T47D (cell line): ENCODE measurements at places on chromosomes 11 and 22.
A peak's percentile ranks its signal among the peaks of the same experiment; 100 is the strongest.

DNA sequence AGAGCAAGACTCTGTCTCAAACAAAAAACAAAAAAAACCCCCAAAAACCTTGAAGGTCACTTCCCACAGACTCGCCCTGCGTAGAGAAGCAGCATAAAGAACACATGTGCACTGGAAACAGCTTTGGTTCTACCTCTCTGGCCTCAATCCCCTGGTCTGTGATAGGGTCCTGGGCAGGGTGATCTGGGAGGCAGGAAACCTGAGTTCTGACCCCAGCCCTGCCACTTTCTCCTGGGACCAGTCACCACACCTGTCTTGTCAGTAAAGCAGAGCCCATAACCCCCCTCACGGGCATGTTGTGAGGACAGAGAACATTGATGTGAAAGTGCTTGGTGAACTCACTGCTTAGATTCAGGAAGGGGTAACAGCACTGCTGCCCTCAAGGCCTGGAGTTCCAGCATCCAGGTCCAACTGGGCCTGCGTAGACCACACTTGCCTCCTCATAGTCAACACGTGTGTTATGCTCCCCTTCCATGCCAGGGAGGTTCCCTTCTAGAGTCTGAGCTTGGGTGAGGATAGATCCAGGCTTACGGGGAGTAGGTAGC is 11.4 kb downstream of the UCP2 start:
- no peak for DNase-seq

DNA sequence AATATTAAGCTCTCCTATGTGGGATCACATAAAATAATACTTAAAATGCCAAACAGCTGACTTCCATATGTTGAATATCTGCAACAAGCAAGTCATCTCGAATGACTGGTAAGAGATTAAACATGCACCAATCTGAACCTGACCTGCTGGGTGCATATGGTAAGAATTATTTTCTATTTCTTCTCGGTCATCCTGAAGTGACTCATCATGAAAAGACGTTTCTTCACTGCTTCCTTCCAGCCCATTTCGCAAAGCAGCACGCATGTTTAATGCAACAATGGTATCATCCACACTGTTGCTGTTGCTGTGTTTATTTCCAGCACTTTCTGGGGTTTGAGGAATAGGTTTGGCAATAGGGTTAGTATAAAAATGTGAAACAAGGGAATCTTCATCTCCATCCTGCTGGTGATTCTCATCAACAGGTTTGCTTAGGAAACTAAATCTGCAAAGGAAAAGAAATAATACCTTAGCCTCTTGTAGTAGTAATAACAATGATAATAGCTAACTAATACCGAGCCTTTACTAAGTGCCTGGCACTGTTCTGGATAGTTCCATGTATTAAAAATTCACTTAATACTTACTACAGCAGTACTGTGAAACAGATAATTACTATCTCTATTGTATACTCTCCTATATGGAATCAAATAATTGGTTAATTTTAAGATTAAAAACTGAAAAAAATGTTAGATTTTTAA is 52.0 kb upstream of the CHRNA10 start:
- no peak for DNase-seq

DNA sequence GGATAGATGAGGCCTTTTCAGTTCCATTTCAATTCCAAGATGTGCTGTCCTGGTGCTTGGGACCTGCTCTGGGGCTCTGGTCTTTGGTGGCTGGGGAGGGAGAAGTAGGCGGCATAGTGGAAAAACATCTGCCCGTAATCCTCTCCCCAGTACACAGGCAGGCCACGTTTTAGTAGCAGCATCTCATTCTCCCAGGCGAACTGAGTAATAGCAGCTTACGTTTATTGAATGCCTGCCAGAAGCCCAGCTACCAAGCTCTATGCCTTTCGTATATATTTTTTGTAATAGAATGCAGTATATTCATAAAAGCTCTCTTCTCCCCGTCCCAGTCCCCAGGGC is 11.4 kb downstream of the ACO2 start:
- no peak for DNase-seq

DNA sequence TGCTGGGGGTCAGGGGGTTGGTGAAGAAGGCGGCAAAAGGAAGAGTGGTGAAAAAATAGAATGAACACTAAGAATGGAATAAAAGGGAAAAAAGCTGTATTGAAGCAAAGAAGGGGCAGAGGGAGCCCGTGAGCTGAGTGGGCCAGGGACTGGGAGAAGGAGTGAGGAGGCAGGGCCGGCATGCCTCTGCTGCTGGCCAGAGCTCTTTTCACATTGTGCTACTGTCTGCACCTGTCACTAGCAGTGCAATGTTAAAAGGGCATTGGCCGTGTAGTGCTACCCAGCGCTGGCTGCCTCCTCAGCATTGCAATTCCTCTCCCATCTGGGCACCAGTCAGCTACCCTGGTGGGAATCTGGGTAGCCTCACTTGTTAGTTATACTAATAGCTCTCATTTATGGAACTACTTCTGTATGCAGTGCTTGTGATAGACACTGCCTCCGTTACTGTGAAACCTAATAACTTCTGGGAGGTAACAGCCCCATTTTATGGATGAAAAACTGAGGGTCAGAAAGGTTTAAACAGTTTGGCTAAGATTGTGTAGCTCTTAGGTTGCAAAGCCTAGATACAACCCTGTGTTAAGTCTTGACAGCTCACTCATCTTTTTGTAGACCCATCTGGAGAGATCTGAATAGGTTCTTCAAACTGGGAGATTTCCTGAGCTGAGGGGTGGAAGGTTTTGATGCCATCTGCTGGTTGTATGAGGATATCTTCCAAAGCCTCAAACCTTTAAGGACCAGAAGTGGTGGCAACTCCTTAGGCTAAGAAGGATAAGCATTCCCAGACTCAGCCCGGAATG is 8.5 kb downstream of the YPEL4 start:
- DNase-seq: peak; percentile 71

DNA sequence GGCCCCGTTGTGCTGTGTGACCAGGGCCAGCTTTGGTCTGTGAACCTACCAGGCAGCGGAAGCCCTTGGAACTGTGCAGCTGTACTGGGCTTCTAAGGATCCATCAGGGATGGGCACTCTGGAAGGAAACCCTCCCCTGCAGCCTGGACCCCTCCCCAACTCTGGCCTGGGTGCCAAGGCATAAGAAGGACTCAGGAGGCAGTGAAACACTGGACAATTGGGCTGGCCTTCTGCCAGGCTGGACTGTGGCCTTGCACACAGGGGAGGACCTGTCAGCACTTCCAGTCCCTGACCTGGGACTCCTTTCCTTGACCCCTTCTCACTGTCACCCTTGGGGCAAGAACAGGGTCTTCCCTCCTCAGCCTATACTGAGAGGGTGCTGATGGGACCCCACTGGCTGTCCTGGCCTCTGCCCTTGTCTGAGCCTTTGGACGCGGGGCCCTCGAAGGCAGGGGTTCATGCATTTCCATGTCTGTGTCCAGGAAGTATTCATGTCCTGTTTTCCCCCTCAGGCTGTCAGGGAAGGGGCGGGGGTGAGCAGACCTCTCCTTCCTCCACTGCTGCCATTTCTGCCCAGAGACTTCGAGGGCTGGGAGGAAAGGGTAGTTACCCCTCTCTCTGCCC is 39.6 kb downstream of the PDE2A start:
- DNase-seq: no peak

DNA sequence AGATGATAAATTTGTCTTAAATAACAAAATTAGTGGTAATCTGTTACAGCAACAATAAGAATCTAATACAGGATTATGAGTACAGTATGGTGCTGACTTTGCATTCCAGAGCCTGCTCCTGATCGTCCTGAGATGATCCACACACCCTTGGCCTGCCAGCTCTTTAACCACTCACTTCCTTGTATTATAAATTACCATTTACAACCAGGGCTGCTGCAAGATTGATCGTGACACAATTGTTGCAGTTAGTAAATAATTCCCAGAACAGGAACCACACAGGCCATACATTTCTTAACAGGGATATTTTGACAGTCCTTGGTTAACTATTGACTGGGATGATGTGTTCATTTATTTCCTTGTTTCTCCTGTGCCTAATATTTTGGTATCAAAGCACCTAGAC is 3.8 kb upstream of the CBLIF start:
- DNase-seq: no peak

GRCh38 chr22:30348809-30349208 is 7.9 kb downstream of the SF3A1 start:
- DNase-seq: no peak

GRCh38 chr11:23543651-23544222 is 683.5 kb upstream of the CCDC179 start:
- no peak for DNase-seq

GRCh38 chr11:121356357-121356756 is 63.8 kb downstream of the SC5D start:
- DNase-seq: no peak

GRCh38 chr11:107478922-107479321 is 21.3 kb upstream of the CWF19L2 start:
- DNase-seq: no peak

DNA sequence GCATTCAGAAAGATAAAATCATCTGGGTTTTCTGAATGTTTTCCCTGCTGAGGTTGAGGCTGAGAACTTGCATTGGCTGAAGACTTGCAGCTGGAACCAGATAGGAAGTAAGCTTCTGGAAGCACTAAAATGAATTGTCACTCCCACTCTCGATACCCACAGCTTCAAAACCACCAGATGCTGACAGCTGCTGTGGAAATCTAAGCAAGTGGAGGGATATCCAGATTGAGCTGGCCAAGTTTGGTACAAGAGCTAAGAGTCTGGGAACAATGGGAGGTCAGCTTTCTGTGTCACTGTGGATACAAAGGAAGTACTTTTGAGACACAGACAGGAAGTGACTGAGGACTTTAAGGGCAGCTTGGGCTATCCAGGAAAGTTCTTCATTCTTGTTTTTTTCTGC is 51.3 kb upstream of the CD44 start:
- DNase-seq: no peak

DNA sequence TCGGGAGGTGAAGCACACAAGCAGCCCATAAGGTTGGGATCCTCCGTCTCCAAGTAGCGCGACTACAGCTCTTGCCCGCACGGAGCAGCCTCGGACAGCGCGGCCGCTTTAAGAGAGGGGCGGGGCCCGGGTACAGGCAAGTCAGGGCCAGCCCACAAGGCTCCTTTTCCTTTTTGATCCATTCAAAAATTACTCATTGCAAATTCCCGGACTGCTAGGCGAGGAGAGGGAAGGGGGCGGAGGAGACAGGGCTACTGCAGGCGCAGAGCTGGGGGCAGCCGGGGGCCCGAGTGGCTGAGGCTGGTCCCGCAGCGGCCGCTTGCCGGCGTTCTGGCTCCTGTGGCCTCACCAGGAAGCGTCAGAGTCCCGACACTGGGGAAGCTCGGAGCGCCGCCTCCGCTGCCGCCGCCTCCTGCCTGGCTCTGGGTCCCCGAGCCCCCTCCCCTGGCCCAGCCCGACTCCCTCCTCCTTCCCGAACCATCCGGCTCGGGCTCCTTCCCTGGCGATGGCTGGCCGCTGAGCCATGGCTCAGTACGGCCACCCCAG is at the start of gene UBASH3B:
Gene UBASH3B (plus strand): TSS at position 196 of the 546 bp plus-strand sequence. CDS start 328 bp downstream, at position 524.
- DNase-seq: peak; percentile 86

GRCh38 chr11:128338811-128339210 is 248.5 kb downstream of the ETS1 start:
- DNase-seq: no peak

DNA sequence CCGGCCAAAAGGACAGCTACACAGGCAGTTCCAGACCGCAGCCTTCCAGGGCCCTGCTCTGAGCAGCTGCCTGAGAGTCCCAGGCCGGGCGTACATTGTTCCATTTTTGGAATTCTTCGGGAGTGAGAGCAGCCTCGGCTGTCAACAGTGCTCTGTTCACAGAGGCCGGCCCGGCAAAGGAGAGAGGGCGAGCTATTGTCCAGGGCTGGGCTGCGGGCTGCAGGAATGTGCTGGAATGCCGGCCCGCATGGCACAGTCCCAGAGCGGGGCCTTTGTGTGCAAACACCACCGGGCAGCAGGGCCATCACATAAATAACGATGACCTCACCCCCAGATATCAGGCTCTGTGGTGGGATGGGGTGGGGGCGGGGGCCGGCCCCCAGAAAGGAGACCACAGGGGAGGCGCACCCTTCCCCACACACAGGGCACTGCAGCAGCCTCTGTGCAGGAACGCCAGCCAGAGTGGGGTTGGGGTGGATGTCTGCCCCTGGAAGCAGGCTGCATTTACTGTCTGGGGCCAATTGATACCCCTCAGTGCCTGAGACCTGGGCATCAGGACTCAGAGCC is 15.8 kb downstream of the LINC01488 start:
- DNase-seq: peak; percentile 90

DNA sequence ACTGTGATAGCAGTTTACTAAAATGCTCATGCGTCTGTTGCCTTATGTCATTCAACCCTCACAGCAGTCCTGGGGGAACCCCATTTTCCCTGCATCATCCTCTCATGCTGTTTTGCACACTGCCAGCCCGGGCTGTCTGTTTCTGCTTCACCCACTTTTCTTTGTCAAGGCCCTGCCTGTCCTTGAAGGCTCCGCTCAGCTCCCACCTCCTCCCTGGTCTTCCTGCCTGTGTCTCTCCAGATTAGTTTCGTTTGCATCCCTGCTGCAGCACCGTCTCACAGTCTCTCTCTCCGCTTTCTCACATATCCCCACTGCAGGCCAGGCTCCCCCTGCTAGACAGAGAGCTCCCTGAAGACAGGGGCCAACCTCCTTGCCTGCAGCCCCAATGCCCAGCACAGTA is 29.9 kb downstream of the SERPINH1 start:
- DNase-seq: no peak

DNA sequence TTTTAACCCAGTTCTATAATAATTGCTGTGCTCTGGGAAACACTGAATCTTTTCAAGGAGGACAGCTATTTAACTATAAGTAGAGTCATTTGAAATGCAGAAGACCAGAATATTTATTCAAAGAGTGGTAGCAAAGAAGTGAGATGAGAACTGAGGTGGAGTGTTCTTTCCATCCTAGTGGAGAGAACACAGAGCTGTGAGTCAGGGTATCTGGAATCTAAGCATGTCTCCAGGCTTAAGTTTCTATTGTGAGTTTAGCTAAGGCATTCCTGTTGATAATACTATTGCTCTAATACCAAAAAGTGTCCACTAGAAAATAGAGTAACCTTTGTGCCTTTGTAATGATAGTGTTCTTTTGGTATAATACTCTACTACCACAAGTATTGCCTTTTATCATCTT is 32.4 kb downstream of the JAM3 start:
- DNase-seq: no peak

GRCh38 chr11:2702771-2703362 is 3.1 kb upstream of the KCNQ1OT1 start:
- no peak for DNase-seq

- DNase-seq: no peak
Observed at GRCh38 chr11:71933141-71933933, 4.5 kb downstream of the RNF121 start.

- DNase-seq: no peak
Observed at GRCh38 chr11:71543866-71544265, 4.4 kb upstream of the KRTAP5-9 start.

DNA sequence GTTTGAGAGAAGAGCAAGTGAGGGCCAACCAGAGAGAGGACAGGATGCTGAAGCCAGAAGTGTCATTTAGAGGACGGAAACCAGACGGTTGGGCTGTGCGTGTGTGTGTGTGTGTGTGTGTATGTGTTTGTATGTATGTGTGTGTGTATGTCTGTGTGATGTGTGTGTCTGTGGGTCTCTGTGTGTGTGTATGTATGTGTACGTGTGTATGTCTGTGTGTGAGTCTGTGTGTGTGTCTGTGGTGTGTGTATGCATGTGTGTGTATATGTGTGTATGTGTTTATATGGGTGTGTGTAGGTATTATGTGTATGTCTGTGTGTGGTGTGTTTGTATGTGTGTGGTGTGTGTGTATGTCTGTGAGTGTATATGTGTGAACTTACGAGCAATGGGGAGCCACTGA is 77.7 kb upstream of the EIF3D start:
- no peak for DNase-seq
